ENCODE measurements at places on chromosomes 6 and 20.

- no peak for DNase-seq
Observed at GRCh38 chr6:157611406-157611805, 211.6 kb upstream of the SNX9 start.

DNA sequence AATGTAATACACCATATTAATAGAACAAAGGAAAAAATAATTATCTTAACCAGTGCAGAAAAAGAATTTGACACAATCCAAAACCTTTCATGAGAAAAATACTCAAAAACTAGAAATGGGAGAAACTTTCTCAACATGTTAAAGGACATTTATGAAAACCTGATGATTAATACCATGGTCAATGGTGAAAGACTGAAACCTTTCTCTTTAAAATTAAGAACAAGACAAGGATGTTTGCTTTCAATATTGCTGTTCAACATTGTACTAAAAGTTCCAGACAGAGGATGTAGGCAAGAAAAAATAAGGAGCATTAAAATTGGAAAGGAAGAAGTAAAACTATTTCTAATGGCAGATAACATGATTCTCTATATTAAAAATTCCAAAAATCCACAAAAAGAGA, 981.3 kb upstream of the FLRT3 start:
- no peak for DNase-seq

- no peak for DNase-seq
Observed at GRCh38 chr6:163991321-163991720, 576.8 kb downstream of the QKI start.

GRCh38 chr6:40804905-40805304, 217.7 kb upstream of the LRFN2 start:
- DNase-seq: no peak

GRCh38 chr6:37622646-37623071, 75.0 kb downstream of the MDGA1 start:
- DNase-seq: no peak

- no peak for DNase-seq
Observed at GRCh38 chr6:137813308-137813970, 53.6 kb upstream of the TNFAIP3 start.

- no peak for DNase-seq
Observed at GRCh38 chr20:50462093-50462690, 48.0 kb upstream of the PTPN1 start.

- no peak for DNase-seq
Observed at GRCh38 chr6:168565112-168565511, 124.1 kb downstream of the SMOC2 start.
